Ascending aorta (tissue), 2 donors: ENCODE measurements at places on chromosomes 13 and 19.

- DNase-seq, result no peak
Observed at GRCh38 chr13:98976338-98976737, 1.5 kb downstream of the DOCK9 start.

GRCh38 chr13:97460853-97461252, 26.9 kb downstream of the RAP2A start:
- no peak for DNase-seq

DNA sequence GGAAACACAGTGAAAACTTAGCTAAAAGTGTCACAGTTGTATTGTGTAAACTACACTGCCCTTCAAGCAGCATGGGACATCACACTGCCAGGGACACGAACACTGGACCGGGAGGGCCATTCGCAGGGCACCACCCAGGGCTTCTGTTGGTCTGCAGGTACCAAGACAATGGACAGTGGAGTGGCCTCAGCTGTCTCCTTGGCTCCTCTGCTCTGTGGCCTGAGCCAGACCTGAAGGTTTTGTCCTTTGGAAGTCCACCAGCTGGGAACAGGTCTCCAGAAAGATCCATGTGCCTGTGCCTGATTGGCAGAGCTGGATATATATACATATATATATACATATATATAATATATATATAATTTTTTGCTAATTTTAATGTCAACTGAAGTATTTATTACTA, 149.8 kb downstream of the ZNF536 start:
- no peak for DNase-seq

- no peak for DNase-seq
Observed at GRCh38 chr19:407511-408440, 1.2 kb downstream of the C2CD4C start.

DNA sequence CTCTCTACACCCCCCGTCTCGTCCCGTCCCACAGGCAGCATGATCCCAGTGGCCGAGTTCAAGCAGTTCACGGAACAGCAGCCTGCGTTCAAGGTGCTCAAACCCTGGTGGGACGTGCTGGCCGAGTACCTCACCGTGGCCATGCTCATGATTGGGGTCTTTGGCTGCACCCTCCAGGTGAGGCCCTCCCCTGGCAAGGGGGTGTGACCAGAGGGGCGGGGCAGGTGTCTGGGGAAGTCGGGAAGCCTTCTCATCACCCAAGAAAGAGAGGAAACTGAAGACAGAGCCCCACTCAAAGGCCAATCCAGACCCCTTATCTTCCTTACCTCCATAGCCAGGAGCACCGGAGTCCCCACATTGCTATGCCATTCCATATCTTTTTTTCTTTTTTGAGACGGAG, 7.3 kb downstream of the LRRC8E start:
- no peak for DNase-seq

GRCh38 chr19:8089664-8090601, 37.4 kb downstream of the CCL25 start:
- DNase-seq, result no peak

- DNase-seq, result no peak
Observed at GRCh38 chr13:72384879-72385278, 342.6 kb downstream of the MZT1 start.

DNA sequence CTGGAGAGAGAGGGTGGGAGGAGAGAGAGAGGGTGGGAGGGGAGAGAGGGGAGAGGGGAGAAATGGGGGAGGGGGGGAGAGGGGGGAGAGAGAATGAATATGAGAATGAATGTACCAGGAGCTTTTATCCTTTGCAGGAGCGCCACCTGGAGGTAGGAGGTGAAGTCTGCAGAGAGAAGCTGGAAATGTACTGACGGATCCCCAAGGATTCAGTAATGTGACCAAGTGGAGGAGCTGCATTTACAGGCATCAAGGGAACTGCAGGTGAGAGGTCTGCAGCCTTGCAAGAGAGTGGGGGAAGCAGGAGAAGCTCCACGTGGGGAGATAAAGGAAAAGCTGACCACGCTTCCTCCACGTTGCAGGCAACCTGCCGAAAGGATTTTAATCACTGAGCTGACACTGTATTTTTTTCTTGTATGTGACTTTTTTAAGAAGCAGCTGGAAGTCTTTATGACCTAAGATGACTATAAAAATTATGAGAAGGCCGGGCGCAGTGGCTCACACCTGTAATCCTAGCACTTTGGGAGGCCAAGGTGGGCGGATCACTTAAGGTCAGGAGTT, 33.7 kb downstream of the VSTM1 start:
- DNase-seq, result peak; percentile 70

DNA sequence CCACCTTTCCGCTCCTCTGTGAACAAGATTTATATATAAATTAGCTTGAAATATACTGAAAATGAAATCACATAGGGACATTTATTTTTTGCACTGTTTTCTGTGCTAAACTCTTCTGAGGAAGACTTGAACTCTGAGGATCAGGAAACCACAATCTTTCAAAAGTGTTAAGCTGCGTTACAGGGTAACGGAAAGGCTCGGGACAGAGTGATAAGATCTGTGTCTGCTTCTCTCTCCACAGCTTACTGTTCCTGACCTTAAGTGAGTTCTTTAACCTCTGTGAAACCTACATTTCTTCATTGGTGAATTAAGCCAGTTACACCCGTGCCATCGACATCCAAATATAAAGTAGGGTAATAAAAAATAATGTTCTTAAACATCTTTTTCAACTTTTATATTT, 38.9 kb downstream of the DACH1 start:
- no peak for DNase-seq

GRCh38 chr13:49664606-49665005, 26.7 kb downstream of the EBPL start:
- no peak for DNase-seq

- DNase-seq, result no peak
Observed at GRCh38 chr13:80888390-80888789, 547.5 kb upstream of the SPRY2 start.

GRCh38 chr13:95441326-95441725, 111.2 kb upstream of the CLDN10 start:
- DNase-seq, result no peak

- no peak for DNase-seq
Observed at GRCh38 chr13:28468023-28468915, 26.7 kb downstream of the FLT1 start.

DNA sequence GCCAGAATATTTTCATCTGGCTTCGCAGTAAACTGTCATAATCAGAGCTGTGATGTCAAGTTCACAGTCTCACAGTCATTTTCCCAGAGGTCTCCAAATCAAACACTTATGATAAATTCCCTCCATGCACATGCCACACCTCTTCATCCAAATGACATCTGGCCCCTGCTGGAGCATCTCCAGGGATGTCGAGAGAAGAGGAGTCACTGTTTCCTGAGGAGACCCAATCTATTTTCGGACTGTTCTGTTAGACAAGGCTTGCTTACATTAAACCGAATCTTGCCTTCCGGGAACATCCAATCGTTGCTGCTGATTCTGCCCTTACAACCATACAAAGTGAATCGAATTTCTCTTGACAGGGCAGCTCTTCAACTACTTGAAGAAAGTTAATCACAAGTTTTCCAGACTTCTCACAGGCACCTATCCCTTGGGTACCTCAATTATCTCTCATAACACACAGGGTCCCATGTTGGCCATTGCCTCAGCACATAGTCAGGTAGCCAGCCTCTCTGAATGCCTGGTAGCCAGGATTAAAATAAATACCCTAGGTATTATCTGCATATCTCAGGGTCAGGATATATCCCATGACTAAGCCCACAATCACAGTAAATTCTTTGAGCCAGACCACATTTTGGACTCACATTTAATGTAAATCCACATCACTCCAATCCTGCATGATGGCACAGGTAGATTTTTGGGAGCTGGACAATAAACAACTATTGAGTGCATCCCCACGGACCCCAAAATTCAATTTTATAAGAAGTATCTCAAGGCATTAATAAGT, 182.5 kb downstream of the ABCC4 start:
- no peak for DNase-seq

DNA sequence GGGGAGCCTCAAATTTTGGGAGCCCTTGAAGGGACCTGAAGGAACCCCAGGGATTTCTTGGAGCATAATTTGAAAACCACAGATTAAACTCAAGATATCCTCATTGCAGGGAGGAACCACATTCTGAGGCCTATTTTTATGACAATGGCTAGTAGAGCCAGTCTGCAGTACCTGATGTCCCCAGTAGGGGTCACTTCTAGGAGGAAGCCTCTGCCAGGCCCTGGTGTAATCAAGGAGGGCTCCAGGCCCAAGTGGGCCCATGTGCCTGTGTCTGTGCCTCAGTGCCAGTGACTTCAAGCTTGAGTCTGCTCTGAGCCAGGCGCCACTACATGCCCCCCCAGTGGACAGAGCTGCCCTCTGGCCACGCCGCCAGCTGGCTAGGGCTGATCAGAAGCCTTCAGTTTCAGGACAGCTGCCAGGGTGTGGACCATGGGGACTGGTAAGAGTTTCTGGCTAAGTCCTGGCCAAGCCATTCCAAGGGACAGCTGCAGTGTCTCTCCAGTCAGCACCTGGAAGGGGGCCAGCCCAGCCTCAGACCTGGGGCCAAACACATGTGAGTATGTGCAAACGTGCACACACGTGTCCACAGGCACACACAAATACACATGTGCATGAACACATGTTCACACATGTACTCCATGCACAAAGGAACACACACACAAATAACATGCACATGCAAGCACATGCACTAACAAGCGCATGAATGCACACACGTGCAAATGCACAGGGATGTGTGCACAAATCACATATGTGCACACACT, 20.5 kb upstream of the SLC7A10 start:
- DNase-seq, result no peak

DNA sequence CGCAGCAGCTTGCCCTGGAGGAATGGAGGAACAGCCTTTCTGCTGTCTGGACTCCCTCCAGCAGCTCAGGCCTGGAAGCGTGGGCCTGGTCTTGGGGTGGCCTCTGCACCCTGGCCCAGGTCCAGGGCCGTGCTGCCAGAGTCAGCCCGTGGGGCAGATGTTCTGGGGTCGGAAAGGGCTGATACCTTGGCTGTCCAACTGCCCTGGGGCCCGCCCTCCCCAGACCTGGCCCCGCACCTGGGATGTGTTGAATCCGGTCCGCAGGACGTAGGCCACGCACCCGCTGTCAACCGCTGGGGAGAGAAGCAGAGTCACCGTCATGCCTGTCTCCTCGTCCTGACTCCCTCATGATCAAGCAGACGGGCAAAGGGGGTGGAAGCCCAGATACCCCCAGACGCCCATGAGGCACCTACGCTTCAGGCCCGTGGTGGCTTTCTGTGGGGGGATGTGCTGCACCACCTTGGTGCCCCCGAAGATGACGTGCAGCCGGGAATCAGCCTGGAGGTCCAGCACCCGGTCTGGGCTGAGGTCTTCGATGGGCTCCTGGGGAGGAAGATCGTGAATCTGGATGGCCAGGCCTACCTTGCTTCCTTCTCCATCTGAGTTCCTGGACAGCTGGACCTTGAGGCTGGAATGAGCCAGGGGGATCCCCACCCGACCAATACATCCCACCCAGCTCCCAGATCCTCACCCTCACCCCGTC, 7.7 kb downstream of the ATP13A1 start:
- DNase-seq, result no peak

- DNase-seq, result no peak
Observed at GRCh38 chr13:39929583-39929982, 274.1 kb downstream of the COG6 start.

- no peak for DNase-seq
Observed at GRCh38 chr13:59504407-59504806, 659.3 kb downstream of the DIAPH3 start.

GRCh38 chr13:51538591-51539179, 45.6 kb upstream of the WDFY2 start:
- no peak for DNase-seq

GRCh38 chr13:109226631-109227030, 559.8 kb downstream of the IRS2 start:
- DNase-seq, result no peak

GRCh38 chr13:37429976-37430375, 168.6 kb downstream of the POSTN start:
- DNase-seq, result no peak

DNA sequence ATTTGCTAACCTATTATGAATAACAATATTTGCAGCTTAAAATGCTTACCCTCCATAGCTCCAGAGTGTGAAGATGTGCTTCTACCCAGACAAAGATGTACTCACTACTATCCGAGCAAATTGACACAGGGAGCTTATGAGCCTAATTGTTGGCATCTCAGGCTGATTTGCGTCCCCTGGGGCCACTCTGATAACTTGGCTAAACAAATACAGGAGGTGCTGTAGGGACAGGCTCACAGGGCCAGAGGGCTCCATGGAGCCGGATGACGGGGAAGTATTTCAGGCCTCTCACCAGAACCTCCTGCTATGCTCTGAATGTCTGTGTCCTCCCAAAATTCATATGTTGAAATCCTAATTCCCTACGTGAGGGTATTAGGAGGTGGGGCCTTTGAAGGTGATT, 26.7 kb upstream of the C19orf12 start:
- DNase-seq, result no peak
